NCI-H82 (cell line): ENCODE measurements at places on chromosomes 2 and 18.

DNA sequence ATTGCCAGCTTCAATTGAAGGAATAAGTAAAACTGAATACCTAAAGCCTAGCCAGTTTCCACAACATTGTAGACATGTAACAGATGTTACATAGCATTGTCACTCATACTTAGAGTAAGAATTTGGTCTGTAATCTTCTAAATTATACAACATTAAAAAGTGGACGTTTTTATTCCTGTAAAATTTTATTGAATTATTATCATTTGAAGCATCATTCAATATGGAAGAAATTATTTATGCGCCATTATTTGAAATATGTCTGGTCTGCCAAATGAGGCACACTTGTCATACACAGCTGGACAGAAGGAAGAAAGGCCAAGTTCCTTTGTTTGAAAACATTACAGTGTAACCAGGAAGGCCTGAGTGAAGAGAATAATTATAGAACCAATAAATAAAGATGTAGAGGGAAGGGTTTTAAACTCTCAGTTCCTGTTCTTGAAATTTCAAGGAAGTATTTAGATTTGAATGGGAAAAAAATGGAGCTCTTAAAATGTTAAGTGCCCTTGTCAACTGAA is 575.5 kb downstream of the LRRTM4 start:
- no peak for DNase-seq

- no peak for DNase-seq
Observed at GRCh38 chr2:190563109-190563508, 28.6 kb upstream of the NEMP2 start.

- no peak for DNase-seq
Observed at GRCh38 chr2:8243748-8244400, 438.0 kb upstream of the ID2 start.

- DNase-seq, result no peak
Observed at GRCh38 chr2:179211355-179211754, 53.3 kb downstream of the SESTD1 start.

DNA sequence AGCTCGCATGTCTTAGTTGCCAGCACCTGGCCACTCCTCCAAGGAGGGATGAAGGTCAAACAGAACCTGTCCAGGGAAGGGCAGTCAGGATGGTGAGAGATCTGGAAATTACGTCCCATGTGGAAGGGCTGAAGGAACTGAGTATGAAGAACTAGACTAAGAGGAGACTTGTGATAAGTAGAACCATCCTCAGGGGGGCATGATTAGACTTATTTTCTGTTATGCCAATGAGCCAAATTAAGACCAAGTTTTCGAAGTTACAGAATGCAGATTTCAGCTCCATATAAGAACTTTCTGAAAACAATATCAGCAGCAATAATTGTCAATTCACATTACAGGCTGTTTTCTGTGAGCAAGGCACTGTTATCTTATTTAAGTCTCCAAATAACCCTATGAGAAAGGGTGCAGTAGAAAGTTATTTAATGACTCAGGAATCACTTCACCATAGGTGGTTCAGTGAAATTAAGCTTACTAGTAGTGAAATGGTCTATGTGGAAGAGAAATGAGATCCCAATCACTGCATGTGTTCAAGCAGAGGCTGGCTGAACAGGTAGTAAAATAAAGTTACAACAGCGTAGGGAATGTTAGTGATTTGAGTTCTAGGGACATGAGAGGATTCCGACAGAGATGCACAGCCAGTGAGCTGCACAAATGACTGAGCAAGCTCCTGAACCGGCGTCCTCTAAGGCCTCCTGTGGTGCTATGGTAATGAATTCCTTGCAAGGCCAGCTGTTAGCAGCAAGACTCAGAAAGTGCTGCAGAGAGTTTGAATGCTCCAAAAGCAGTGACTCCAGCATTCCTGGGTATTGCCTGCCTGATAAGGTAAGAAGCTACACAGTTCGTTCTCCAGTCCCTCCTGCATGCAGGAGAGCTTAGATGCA is 4.5 kb upstream of the DYM start:
- DNase-seq, result peak; percentile 11

DNA sequence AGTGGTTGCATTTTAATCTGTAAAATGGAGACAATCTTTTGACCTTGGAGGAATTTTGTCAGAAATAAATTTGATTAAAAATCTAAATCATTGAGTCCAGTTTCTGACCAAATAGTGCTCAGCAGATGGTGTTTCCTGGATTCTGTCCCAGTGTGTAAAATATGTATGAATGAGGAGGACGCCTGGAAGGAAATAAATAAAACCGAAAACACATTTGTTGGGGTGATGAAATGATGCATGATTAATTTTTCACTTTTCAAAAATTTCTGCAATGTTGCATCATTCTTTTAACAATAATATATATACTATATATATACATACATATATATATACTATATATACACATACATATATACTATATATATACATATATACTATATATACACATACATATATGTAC is 261.1 kb upstream of the TRIB2 start:
- DNase-seq, result no peak

- DNase-seq, result no peak
Observed at GRCh38 chr2:52395912-52396311, 1364.0 kb upstream of the NRXN1 start.
